ENCODE measurements at places on chromosomes 5 and 9. TPM values are rescaled to one million over a fixed set of nuclear protein-coding genes. Genes with fewer than 3 reads are reported as not detected.

IFNA13 gene
- not detected for total RNA-seq

MEIKIN gene
- not detected for total RNA-seq

SLC34A1 gene
- total RNA-seq: 0.12 TPM

CCDC192 gene
- total RNA-seq: not detected

NEK6 gene
- 7.0 TPM for total RNA-seq

DNA sequence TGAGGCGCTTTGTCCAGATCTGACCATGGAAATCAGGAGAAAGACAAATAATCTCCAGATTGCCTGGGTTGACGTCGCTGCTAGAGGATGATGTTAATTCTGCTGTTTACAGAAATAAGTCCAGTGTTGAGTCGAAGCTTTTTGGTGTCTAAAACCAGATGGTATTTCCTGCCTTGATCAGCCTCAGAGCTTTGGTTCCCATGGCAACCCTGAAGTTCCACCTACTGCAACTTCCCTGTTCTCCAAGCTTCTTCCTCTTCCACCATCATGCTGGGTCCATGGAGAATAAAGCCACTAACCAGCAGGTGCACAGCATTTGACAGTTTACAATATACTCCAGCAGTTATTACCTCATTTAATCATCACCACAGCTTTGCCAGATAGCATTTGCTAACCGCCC, 18.0 kb upstream of the GABBR2 start:
- no peak for DNase-seq

GRCh38 chr5:142720641-142721271, 34.9 kb upstream of the FGF1 start:
- no peak for DNase-seq

GRCh38 chr9:117249799-117250198, 165.1 kb downstream of the ASTN2 start:
- DNase-seq: no peak
